Stimulated activated CD8-positive, alpha-beta memory T cell treated with anti-CD3 and anti-CD28 coated beads, Interleukin-12 subunit alpha, Interleukin-12 subunit beta, amount 100 ng/mL, for 1 hour (primary cell): ENCODE measurements at places on chromosomes 13 and 19.

- DNase-seq = no peak
These were observed 6.3 kb downstream of the GRAMD1A start for GRCh38 chr19:35006342-35006998.

DNA sequence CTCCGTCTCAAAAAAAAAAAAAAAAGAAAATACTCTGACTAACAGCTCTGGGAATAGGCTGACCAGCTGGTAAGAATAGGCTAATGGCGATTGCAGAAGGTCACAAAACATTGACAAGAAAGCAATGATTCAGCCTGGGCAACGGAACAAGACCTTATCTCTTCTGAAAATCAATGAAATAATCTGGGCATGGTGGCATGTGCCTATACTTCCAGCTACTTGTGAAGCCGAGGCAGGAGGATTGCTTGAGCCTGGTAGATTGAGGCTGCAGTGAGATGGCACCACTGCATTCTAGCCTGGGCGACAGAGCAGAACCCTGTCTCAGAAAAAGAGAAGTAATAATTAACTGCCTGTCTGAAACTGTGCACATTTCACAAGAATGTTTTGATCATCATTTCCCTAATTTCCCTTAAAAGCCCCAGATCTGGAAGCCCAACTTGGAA, 18.8 kb upstream of the MTRF1 start:
- no peak for DNase-seq

- no peak for DNase-seq
These were observed 91.2 kb downstream of the ZNF254 start for GRCh38 chr19:24178207-24178606.

DNA sequence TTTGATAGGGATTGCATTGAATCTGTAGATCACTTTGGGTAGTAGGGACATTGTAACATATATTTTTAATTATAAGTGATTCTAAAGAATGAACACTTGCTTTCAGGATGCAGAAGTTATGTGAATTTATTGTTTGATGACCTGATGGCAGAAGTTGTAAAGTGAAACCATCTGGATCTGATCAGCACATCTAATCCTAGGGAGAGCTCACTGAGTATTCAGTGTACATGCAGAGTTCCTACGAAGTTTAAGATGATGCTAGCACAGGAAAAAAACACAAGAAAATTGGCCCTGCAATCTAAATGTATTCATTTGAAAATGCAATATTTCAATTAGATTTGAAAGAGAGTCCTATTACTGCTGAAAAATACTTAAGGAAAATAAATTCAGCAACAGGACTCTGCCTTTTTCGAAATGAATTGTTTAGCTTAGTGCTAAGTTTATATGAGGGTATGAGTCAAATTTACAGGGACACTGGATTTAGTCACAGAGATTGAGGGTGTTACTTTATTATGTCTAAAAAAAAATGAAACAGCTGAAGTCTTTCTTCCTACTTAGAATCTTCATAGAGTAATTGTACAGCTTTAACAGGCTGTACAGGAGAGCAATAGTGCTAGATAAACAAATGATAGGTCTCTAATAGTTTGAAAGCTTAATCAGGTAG, 385.7 kb downstream of the DCT start:
- DNase-seq = no peak

DNA sequence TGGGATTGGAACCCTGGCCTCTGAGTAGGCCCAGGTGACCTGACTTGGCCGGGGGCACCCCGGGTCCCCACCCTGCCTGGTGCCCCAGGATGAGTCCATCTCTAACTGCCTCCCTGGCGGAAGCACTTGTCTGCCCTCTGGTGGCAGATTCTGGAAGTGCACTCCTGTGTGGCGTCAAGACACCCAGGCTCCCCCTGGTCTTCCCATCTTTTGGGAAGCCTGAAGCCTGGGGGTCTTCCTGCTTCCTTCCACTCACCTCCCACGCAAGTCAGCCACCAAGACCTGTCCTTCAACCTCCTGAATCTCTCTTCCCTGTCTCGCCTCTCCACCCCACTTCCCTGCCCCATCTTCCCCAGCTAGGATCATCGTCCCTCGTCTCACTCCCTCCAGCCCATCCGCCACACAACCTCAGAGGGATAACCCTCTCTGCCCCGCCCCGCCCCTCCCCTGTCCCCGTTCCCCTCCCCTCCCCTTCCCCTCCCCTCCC, 7.4 kb downstream of the RABAC1 start:
- DNase-seq = peak; percentile 80

DNA sequence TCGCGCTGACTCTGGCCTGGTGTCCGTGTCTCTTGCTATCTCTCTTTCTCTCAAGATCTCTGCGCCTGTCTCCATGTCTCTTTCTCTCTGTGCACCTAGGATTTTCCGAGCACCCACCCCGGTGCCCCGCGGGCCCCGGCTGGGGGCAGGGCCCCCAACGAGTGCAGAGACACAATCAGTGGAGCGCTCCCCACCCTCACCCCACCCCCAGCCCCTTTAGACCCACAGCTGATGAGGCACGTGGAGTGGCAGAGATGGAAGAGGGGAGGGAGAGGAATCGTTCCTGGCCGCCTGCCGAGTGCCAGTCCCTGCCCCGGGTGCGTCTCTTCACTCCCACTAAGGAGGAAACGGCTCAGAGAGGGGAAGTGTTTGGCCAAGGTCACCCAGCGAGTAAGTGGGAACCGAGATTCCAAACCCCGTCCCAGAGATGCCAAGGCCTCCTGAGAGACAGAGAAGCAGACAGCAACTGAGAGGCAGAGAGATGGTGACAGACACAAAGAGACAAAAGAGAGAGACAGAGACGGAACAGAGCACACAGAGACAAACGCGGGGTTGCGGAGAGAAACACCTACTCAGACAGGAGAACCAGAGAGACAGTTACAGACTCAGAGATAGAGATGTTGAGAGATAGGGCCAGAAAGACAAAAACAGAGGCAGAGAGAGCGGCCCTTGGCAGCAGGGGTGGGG, 626 bp upstream of the BCL3 start:
- DNase-seq = no peak

GRCh38 chr13:43986421-43986981, 106.8 kb downstream of the LACC1 start:
- DNase-seq = no peak

- no peak for DNase-seq
These were observed 2.9 kb downstream of the FFAR1 start for GRCh38 chr19:35350591-35350990.

DNA sequence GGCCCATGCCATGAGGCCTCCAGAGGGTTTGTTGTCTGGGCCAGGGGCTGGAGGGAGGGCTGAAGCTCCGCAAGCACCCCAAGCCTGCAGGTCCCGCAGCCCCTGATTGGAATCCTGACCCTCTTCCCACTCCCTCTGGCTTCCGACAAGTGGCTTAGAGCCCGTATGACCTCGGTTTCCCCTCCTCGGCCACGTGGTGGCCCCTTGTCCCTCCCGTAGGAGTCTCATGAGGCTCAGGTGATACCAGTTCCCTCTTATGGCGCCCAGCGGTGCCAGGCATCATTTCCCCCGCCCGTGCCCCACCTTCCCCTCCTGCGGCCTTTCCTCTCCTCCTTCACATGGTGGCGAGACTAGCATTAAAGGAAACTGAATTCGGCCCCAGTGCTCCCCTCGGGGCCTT, 6.1 kb downstream of the THOP1 start:
- no peak for DNase-seq
